Endothelial cell (in vitro differentiated cells): ENCODE measurements at places on chromosomes 4 and X.

- DNase-seq = no peak
Measured at GRCh38 chr4:148852092-148852699, 410.0 kb upstream of the NR3C2 start.

- DNase-seq = peak; percentile 26
Measured at GRCh38 chr4:185020293-185020808, 2.1 kb downstream of the HELT start.

DNA sequence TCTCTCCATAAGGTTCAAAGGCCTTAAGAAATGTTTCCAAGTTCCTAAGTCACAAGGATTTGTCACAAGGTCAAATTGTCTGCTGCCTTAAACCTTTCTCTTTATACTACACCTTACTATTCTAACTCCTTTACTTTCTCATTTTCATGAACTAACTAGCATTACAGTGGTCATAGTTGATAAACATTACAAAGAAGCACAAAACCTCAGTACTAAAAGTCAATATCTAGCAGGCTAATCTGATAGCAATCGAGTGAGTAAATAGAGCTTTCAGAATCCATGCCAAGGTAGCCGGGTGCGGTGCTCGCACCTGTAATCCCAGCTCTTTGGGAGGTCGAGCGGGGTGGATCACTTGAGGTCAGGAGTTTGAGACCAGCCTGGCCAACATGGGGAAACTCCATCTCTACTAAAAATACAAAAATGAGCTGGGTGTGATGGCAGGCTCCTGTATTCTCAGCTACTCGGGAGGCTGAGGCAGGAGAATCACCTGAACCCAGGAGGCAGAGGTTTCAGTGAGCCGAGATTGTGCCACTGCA is 510.0 kb downstream of the GBA3 start:
- no peak for DNase-seq

DNA sequence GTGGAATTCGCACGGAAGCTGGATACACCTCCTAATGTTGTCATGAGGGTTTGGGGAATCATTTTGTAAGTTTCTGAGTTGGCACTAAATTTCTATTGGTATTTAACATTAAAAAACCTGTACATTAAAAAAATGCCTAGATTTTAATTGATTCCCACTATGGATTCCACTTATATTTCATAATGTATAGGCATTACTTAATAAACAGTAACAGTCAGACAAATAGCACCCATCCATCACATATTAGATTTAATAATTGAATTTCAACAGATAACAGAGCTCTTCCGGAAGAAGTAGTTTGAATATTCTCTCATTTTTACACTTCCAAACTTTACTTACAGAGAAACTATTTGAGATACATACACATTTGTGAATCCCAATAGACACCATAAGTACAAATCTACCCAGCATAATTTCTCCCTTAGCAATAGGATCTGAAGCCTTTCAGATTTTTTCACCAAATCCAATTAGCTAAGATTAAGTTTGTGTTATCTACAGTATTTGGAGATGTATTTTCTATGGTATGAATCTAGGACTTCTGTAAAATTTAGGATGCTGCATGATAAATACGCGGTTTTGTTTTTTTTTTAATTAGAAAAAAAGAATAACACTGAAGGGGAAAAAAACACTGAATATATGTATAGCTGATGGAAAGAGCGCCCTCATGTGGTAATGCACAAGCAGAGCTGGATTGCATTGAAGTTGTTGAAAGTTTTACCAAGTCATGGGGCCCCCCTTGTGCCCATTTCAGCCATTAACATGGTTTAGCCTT is 12.2 kb upstream of the ODAM start:
- DNase-seq = peak; percentile 42

GRCh38 chr4:89753601-89754066 is 83.3 kb downstream of the SNCA start:
- DNase-seq = no peak

DNA sequence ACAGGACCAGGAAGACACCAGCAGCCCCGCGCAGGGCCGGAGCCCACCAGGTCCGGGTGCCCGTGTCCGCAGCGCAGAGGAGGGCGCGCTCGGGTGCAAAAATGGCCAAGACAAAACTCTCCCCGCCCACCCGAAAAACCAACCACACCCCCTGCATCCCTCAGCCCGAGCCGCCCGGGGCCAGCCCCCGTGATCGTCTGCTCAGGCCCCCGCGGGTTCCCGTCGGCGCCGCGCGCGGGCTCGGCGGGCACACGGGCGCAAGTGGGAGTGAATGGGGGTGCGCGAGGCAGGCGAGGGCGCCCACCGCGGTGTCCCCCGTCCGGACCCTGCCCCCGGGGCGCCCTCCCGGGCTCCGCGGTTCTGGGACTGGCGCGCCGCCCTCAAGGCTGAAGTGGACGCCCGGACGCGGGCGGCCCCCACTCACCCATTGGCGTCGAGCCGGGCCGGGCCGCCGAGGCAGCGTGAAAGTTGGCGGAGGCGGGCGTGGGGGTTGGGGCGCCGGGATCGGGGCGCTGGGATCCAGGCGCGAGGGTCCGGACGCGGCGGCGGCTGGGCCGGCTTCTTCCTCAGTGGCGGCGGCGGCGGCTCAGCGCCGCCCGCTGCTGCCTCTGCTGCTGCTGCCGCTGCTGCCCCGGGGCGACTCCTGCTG is 393 bp downstream of the SH3KBP1 start:
- peak; percentile 18 for DNase-seq

GRCh38 chr4:110198049-110198434 is 373 bp downstream of the ELOVL6 start:
- DNase-seq = peak; percentile 31

GRCh38 chrX:85109235-85109634 is 105.6 kb downstream of the APOOL start:
- peak; percentile 20 for DNase-seq

DNA sequence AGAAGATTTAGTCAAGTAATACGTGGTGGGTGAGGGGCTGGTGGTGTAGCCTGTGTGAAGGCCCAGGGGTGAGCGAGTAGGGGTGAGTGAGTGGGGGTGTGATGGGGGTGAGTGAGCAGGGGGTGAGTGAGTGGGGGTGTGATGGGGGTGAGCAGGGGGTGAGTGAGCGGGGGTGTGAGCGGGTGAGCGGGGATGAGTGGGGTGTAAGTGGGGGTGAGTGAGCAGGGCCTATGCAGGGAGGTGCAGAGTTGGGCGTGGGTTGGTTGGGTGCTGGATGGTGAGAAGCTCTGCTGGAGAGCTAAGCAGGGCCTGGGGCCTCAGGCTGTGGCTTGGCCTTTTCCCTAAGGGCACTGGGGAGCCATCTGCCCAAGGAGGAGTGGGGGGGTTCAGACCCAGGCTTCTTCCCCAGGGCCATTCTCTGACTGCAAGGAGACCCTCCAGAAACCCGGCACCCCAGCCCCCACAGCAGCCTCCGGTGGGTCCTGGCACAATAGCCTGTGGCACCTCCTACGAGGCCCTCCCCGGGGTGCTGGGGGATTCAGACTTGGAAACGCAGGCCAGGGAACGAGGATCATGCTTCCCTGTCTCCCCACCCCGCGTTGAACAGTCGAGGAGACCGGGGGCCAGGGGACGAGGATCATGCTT is 30.4 kb downstream of the SH3TC1 start:
- DNase-seq = no peak

- no peak for DNase-seq
Measured at GRCh38 chr4:35643661-35644060, 600.7 kb downstream of the ARAP2 start.

- no peak for DNase-seq
Measured at GRCh38 chr4:105707782-105708180, 708 bp downstream of the INTS12 start.

DNA sequence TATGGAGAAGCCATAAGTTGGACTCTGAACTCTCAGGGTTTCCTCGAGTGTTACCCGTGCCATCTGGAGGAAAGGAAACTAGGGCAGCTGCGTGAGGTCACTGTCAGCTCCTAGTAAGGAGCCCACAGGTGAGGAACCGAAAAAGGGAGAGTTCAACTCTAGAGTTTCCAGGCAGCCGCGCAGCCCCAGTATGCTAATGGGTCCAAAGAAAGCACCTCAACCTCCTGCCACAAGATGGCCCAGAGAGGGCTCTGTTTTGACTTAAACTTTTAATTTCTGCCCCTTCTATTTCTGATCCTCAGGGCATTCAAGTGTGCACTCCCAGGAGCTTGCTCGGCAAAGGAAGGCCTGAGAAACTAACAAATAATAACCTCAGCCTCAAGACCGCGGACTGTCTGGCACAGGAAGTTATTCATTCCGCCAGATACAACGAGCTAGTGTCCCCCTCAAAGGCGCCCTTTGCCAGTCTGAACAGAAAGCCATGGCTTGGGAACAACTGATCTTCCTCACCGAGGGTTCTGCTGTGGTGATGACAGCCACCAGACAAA is 13.9 kb downstream of the SCARB2 start:
- no peak for DNase-seq

GRCh38 chrX:82723806-82724205 is 784.3 kb upstream of the POU3F4 start:
- no peak for DNase-seq

DNA sequence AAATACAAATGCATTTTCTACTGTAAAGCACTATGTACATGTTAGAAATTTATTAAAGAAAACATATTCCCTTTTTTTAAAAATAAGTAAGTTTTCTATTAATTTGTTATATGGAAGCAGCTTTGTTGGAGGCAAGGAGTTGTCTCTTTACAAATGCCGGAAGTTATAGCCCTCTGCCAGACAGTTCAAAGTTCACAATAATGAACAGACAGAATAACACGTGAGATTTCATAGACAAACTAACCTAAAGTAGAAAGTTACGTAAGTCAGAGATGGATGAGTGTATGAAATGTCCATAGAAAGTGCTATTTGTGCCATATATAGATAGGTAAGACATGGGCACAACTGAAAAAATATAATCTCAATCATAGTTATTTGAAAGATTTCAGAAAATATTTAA is 43.9 kb upstream of the NEIL3 start:
- no peak for DNase-seq

DNA sequence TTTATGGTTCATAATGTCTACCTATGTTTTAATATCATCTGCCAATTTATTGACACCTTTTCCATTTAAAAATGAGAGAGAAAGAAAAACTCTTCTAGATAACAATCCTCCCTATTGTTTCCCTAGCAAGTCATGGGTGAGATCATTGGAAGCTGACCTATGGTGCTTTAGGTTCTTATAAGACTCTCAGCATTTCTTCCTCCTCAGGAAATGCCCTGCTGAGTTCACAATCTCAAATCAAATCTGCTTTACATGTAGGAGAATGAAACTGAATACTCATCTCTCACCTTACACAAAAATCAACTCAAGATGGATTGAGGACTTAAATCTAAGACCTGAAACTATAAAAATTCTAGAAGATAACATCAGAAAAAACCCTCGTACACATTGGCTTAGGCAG is 267.4 kb downstream of the RAPGEF2 start:
- DNase-seq = no peak

GRCh38 chrX:40671126-40671525 is 23.8 kb upstream of the CXorf38 start:
- DNase-seq = no peak
